ENCODE measurements at places on chromosomes 6 and 20.

GRCh38 chr6:49979584-49979983 is 10.2 kb upstream of the DEFB113 start:
- no peak for DNase-seq

DNA sequence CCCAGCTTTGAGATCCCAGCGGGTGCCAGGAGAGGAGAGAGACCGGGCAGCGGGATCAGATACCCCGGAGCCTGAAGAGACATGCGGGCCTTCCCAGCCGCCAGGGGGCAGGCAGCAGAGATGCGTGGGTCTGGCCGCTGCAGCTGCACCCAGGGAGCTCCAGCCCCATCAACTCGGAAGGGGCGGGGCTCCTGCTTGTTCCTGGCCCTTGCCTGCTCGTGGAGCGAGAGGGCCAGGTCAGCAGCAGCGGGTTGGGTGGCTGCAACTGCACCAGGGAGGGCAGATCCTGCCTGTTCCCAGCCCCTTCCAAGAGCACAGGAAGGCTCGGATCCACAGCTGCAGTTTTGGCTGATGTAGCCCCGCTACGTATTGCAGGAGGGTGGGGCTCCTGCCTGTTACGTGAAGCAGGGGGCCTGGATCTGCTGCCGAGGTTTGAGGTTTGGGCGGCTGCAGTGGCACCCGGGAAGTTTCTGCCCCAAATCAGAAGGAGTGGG is 532.8 kb downstream of the RFPL4B start:
- DNase-seq = no peak

GRCh38 chr6:53273370-53273769 is 75.4 kb downstream of the ELOVL5 start:
- no peak for DNase-seq

DNA sequence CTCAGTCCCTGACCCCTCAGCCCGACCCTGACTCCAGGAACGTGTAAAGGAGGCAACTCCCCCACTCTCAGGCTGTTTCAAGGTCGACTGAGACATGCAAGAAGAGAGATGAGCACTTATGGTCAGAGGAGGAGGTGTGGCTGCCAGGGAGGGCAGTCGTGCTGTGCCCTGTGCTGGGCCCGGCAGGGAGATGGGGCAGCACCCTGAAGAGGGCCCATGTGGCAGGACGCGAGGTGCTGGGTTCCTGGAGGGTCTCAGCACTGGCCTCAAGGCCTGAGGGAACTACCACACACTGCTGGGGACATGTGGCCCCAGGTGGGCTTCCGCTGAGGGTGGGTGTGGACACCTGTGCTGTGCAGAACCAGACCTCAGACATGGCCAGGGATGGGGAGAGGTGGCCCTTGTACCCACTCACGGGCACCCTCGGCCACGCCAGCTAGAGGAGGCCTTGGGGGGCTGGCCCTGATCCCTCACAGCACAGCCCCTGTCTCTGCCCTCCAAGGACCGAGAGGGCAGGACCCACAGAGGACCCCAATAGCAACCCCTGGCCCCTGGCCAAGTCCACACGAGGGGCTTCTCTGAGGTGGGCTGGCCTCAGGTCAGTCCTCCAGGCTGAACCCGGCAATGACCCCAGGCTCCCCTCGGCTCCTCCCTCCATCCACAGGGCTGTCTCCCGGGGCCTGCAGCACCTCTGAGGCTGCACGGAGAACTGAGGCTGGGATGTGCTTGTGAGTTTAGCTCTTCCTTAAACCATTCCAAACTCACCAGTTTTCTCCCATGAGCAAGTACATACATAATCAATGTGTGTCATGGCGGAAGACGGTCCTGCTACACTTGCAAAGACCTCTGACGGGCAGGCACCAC is 8.7 kb downstream of the SLC2A4RG start:
- DNase-seq = no peak

GRCh38 chr6:3390698-3391097 is 66.2 kb downstream of the SLC22A23 start:
- peak; percentile 99 for DNase-seq

DNA sequence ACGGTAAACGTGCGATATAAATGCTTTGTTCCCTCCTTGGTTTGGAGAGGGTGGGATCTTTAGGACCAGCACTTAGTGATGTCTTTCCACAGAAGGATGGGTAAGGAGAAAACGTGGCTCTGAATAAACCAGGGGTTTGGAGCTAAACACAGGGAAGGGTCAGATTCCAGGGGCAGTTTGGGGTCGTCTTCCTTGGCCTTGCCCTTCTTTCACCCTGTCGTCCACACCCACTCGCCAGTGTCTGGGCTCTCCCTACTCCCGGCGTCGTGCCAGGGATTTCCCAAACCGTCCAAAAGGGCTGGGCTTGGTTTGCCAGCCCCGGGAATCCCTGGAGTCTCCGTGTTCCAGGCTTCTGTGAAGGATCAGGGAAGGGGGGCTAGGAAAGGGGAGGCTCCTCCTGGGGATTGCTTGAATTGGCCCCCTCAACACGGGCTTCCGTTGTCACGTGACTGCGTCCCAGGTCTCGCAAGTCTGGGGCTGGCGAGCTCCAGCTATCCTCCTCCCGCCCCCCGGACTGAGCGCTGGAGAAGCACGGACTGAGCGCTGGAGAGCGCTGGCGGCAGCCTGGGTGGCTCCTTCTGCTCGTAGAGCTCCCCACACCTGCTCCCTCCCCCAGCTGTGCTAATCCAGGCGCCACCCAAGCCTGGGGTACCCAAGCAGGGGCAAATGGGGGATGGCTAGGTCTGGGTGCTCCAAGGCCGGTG is 9.4 kb upstream of the ARMC12 start:
- DNase-seq = peak; percentile 65

GRCh38 chr6:41685641-41686380 is 47.5 kb downstream of the MDFI start:
- no peak for DNase-seq

DNA sequence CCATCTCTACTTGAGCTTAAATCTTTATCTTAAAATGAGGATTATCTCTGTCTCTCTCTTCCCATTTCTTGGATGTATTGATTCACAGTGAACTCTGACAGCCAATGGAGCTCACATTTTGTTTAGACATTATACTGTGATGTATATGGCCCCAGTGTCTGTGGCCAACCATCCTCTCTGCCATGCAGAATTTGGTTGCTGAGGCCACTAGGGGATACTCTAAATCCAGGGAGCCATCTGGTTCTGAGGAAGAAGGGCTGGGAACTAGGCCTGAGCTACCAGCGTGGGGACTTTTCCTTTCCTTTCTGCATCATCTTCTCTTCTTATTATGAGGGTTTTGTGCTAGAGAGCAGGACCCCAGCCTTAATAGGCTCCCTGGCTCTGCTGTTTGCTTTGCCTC is 59.1 kb upstream of the RIPOR2 start:
- DNase-seq = no peak

DNA sequence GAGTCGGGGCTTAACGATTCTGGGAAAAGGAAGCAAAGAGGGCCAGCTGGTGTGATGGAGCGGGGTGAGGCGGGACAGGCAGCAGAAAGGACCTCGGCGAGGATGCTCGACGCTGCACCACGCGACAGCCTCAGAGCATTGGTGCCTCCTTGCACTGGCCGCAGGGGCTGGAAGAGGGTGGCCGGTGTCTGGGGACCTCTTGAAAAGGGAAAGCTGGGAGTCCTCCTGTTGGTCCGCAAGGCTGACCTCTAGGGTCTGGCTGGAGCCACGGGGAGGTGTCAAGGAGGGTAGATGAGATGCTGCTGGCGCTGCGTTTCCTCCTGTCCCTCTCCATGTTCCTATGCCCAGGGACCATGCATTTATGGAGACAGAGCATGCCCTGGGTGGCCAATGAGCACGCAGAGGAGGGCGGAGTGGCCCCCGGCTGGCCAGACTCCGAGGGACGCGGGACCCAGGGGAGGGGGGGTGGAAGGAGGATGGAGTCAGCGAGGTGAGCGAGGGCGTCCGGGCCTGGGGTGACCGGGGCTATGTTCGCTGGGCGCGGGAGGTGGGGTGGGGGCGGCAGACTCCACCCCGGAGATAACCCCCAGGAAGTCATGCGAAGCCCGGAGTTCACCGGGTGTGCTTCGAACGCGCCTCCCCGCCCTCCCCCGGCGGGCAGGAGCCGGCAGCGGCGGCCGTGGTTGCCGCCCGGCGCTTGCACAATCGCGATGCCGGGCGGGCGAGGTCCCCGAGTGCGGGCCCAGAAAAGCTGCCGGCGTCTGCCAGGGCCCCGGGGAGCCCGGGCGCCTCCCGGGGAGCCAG is at the start of gene CYP24A1:
Gene CYP24A1, minus strand, starts transcription at position 334 of the 804 bp plus-strand sequence. CDS start 407 bp downstream, outside the sequence.
- no peak for DNase-seq

GRCh38 chr6:56292505-56293181 is 45.3 kb upstream of the COL21A1 start:
- DNase-seq = peak; percentile 86

- DNase-seq = peak; percentile 42
Observed at GRCh38 chr20:13221673-13222318, 722 bp downstream of the ISM1 start.

- no peak for DNase-seq
Observed at GRCh38 chr6:75824160-75824559, 75.1 kb downstream of the MYO6 start.

DNA sequence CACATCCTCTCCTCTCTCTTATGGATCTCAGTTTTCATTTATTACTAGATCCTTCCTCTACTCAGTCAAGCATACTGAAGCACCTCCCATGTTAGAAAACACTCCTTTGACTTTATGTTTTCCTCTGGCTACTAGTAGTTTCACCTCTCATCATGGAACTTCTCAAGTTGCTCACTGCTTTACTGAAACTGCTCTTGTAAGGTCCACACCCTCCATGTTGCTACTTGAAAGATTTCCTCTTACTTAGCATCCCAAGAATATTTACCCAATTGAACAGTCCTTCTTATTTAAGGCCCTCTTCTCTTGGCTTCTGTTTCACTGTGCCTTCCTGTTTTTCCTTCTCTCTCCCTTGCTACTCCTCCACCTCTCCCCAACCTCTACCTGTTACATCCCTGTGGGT is 230.3 kb downstream of the TBC1D7 start:
- DNase-seq = no peak

DNA sequence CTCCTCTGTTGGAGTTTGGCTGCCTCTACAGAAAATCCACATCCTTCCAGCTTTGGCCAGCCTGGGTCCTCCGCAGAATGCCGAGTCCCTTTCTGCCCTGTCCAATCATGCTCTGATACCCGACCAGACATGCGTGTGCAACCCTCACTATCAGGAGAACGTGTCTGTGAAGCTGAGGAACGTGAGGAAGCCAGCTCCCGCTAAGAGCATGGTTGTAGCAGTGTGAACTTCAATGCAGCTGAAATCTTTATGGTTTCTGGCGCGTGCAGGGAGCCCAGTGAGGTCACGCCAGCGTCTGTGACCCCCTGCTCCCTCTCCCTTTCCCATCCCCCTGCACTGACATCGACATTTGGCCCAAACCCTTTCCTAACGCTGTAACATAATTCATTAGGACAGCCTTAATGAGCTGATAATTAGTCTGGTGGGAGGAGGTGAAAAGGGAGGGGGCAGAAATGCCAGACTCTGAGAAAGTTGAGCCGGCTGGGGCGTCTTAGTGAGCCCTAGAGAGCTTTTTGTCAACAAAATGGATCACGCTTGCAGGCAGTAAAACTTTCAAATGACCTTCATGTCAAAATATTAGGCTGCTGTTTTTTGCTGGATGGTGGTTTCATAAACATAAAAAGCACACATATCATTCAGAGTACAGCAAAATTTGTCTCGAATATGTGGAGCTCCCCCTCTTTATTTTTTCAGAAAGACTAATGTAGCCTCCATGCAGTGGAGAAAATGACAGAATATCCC is 423.3 kb downstream of the QKI start:
- DNase-seq = no peak

- no peak for DNase-seq
Observed at GRCh38 chr20:2276015-2276414, 19.8 kb upstream of the TGM3 start.

DNA sequence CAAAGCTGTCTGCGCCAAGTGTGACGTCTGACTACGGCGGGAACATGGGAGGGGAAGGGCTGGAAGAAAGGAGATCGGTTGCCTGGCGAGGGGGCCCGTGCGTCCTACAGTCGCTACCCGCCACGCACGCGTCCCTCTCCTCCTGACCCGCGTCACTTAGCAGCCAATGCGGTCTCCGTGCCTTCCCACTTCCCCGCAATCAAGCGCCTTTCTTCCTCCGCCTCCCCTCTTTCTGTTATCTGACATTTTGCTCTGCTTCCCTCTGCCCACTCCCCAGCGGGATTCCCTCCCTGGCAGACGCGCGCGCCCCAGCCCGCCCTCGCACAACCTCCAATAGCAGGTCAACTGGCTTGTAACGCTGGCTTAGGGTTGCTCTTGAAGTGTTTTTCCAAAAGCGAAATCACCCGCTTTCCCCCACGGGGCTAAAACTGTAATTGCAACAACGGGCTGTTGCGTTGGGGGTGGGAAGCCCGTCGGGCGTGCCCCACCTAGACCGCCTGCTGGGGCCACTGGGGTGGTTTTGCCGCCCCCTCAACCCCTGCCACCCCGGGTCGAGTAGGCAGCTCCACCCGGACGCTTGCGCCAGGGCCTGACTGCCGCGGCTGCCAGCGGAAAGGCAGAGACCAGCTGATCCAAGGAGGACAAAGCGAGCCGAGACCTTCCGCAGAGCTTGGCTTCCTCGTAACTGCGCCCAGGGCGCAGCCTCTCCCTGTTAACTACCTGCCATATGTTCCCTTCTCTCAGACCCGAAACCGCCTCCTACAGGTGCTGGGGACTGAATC is 6.2 kb upstream of the SOX4 start:
- DNase-seq = peak; percentile 76

DNA sequence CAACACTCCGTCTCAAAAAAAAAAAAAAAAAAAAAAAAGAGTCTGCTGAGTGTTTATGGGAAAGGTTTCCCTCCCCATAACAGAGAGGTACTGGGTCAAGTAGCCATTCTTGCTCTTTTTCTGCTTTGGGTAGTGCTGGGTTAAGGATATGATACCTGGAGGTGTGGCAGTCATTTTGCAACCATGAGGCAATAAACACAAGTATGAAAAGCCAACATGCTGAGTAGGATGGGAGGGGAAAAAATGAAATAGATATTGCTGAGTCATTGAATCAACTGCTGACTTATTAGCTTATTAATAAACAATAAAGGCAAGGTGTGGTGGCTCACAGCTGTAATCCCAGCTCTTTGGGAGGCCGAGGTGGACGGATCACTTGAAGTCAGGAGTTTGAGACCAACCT is 2.3 kb upstream of the TOMM34 start:
- DNase-seq = peak; percentile 4

GRCh38 chr6:11788043-11788442 is 9.4 kb upstream of the ADTRP start:
- DNase-seq = no peak

GRCh38 chr6:75431379-75431778 is 62.2 kb downstream of the FILIP1 start:
- DNase-seq = no peak

GRCh38 chr6:151060766-151061531 is 178.8 kb upstream of the AKAP12 start:
- DNase-seq = no peak

GRCh38 chr6:23728707-23729106 is 397.3 kb upstream of the NRSN1 start:
- DNase-seq = no peak

DNA sequence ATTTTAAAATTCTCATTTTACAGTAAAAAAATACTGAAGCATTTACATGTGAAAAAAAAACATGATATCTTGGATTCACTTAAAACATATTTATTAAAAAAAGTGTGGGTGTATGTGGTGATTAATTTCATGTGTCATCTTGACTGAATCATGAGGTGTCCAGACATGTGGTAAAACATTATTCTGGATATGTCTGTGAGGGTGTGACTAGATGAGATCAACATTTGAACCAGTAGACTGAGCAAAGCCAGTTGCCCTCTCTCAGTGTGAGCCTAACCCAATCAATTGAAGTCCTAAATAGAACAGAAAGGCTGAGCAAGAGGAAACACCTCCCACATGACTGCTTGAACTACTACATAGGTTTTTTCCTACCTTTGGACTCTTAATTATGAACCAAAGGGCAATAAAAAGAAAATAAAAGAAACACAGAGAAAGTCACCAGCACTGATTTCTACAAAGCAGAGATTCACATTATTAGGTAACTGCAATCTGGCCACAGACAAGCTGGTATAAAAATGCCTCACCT is 90.5 kb upstream of the VGLL2 start:
- no peak for DNase-seq
